Activated CD8-positive, alpha-beta T cell treated with anti-CD3 and anti-CD28 coated beads for 36 hours (primary cell): ENCODE measurements at places on chromosomes 12 and 14.

GRCh38 chr12:113899561-113900471 is 66.3 kb downstream of the RBM19 start:
- no peak for DNase-seq

DNA sequence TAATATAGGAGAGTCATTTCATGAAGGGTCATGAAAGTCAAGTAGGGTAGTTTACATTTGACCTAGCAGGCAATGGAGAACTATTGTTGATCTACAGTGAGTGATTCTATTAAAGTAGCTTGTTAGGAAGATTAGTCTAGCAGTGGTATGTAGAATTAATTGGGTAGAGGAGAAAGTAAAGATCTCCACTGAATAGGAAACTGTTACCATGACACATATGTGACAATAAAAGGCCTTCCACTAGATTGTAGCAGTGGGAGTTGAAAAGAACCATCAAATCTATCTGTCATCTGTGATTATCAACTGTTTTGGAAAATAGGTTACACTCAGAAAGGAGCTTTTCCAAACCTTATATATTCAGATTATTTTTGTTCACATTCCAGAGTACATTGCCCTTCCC is 92.3 kb downstream of the SOX5 start:
- no peak for DNase-seq

DNA sequence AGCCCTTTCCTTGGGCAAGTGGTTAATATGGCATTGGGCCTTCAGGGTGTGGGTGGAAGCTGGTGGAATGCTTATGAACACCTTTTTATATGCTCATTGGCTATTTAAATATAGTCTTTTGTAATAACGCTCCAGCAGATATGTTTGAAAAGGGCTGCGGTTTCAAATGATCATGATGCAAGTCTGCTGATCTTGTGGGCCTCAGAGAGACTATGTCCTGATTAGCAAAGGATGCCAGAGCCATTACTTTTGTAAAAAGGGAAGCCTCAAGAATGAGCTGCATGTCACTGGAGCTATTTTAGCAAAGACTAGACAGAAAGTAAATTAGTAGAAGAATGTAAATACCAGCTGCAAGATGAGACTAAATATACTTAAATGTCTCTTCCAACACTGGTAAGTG is 200.5 kb downstream of the GXYLT1 start:
- no peak for DNase-seq

DNA sequence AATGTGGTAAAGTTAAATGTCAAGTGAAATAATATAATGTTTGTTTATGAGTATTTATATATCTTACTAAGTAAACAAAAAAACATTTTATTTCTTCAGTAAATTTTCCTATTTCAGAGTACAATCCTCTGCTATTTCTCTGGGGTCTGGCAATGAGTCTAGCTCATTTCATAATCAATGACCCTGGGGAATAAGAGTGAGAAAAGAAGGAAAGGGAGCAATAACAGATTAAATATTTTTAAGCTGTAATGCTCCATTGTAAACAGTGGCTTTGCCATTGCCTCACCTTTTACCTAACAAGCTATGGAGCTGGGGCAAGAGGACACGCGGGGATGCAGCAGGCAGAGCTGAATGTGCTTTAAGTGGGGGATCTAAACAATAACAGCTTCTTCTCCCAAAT is 1071.9 kb downstream of the FLRT2 start:
- DNase-seq = no peak

GRCh38 chr12:120093336-120093591 is 23.3 kb downstream of the RAB35 start:
- no peak for DNase-seq

GRCh38 chr14:23307687-23308644 is 1.3 kb downstream of the BCL2L2 start:
- DNase-seq = no peak

- DNase-seq = no peak
Observed at GRCh38 chr12:68389305-68389704, 57.1 kb upstream of the MDM1 start.

GRCh38 chr12:118183711-118184110 is 47.8 kb downstream of the PEBP1 start:
- no peak for DNase-seq

GRCh38 chr12:109777544-109777943 is 55.7 kb downstream of the TRPV4 start:
- DNase-seq = peak; percentile 71

GRCh38 chr12:123238961-123239360 is 5.7 kb downstream of the MTRFR start:
- no peak for DNase-seq

DNA sequence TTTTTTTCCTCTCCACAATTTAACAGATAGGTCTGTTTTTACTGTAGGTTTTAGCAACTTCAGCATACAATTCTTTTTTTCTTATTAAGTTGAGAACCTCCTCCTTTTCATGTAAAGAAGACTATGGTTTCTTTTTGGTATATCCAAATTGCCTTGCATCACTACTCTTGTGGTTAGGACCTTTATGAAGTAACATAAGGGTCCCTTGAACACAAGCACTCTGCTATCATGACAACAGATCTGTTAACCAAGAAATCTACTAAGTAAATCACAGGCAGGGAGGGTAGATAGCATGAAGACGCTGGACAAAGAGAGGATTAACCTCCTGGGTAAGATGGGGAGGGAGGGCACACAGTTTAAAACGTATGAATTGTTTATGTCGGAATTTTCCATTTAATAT is 380.6 kb downstream of the CCDC91 start:
- no peak for DNase-seq

DNA sequence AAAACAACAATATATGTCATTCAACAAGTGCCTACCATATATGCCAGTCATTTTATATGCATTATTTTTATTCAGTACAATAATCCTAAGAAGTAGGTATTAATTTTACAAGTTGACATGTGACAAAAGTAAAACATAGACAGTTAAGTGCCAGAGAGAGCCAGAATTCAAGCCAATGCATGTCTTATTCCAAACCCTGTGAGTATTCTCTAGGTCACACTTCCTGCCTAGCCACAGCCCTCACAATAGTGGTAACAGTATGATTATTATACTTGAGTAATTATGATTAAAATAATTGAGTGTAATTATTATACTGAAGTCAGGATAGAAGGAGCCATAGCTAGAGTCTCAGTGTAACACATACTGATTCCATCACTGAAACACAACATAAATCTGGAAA is 52.2 kb downstream of the KIF21A start:
- DNase-seq = no peak

DNA sequence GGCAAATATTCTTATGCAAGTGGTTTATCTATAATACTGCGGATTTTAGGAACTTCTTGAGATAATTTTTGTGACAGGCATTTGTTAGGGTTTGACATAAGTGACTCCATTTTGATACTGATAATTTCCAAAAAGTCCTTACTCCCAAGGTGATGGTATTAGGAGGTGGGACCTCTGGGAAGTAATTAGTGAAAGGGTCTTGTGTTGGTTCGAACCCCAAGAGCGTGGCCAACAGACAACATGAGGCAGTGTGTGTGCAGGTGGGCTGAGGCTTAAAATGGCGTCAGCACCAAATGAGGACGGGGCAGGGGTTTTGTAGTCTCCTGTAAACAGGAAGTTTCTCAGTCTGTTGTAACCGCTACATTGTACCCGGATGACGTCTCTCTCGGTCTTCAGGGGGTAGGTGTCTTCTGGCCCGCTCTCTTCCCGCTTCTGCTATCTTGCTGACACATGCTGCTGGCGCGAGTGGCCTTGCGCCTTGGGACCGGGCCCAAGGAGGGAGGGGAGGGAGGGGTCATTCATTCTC is 1.7 kb upstream of the C12orf43 start:
- DNase-seq = no peak

DNA sequence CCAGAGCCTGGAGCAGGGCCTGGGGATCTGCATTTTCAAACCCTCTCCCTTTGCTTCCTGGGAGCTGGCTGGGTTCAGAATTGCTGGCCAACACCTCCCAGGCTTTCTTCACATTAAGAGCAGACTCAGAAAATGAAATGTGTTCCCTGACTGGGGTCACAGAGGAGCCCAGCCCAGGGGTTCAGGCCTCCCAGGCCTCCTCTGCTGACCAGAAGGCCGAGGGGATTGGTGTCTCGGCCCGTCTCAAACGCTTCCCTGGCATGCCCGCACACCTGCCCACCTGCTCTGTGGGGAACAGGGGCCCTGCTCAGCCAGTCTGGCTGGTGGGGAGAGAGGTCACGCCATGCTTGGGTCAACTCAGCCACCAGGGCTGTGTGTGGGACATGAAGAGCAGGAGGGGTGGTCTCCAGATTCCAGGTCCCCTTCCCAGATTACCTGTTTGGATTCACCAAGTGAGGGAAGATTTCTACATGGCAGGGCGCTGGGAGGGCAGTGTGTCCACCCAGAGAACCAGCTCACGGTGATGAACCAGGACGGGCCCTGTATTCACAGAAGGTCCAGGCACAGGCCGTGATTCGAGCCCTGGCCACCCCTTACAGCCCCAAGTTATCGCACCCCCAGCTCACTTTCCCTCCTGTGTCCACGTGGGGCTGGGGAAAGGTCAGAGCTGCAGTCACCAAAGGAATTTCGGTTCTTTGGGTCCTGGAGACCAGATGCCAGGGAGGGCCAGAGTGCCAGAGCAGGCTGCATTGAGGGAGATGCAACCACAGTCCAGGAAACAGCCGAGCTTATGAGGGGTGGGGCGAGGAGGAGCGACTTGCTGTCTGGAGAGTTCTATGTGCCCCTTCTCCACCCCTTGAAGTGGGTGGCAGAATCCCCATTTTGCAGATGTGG is 55.2 kb upstream of the RIN3 start:
- DNase-seq = no peak

DNA sequence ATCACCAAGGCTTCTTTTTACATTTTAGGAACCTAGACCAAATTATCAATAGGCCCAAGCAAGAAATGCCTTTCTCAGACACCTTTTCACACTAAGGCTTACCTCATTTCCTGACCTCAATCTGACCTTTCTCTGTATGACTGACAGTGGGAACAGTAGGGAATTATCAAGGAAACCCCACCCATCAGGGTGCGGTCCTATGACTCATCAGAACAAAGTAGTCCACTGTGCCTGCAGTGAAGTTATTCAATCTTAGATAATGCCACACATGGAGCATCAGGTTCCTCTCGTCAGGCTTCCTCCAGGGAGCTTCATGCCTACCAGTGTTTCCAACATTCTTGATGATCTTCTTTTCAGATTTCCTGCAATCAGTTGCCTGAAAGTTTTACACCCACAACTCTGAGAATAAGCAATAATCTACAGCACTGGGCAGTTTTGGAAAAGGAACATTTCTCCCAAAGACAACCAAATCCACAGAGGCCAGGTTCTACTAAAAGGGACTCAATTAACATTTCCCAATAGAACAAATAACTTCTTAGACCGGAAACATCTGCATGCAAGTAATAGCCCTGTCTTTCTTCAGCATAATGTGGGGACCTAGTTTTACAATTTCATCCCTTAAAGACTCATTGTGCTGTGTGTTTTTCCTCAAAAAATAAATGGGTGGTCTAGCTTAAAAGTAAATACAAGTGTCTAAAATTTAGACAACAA is 35.9 kb upstream of the TMTC2 start:
- peak; percentile 5 for DNase-seq

- no peak for DNase-seq
Observed at GRCh38 chr14:69358966-69359365, 39.1 kb downstream of the ERH start.

GRCh38 chr12:12749433-12749832 is 32.3 kb downstream of the CDKN1B start:
- DNase-seq = no peak

- DNase-seq = no peak
Observed at GRCh38 chr14:101873991-101874390, 90.4 kb upstream of the DYNC1H1 start.

DNA sequence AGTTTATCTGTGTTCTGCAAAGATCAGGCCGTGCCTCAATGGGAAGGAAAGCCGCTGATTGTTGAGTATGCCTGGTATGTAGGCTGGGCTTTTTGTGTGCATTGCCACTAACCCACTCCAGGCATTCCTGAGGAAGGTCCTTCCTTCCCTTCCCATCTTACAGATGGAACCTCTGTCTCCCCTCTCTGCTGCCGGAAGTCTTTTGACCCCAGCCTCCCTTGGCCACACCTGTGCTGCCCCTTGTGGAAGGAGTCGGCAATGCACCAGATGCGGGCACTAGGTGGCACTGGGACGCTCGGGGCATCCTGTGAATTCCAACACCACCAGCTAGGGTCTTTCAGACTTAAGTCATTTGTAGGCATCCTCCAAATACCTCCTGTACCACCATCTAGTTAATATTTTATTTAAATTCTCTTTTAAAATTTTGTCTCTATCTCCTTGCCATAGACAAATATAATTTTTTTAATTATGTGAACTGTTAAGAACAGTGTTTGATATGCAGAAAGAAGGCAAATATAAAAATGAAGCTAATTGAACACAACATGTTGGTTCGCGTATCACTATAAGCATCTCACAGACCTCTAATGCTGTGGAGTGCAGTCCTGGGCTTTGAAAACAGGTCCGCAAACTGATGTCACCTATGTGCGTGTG is 99.6 kb downstream of the RIN3 start:
- DNase-seq = peak; percentile 80

GRCh38 chr12:49227713-49228112 is 37.2 kb upstream of the TUBA1C start:
- no peak for DNase-seq

DNA sequence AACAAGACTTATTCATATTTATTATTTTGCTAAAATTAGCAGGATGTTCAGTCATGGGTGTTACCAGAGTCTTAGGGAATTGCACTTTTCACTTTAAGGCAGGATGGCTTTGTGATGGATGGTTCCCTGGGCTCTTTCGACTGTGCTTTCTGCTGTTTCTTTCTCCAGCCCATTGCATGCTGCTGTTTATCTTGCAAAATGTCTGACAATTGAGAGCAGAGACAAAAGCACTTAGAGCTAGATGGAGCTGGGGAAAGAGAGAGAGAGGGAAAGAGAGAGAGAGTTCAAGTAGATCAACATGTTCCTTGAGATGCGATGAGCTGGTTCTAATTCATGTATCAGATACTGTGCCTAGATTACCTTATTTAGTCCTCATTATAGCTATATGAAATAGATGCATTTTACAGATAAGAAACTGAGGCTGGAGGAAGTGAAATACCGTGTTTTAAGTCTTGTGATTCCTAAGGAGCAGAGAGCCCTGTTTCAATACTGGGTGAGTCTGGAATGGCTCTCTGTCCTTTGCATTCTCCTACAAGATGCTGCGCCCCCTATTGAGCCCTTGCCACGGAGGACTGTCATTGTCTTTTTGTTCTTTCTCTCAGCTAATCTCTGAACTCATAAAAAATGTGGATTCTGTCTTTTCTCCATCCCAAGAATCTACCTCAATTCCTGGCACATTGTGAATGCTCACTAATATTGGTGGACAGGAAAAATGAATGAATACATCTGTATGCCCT is 227.9 kb downstream of the ALG10B start:
- DNase-seq = no peak

DNA sequence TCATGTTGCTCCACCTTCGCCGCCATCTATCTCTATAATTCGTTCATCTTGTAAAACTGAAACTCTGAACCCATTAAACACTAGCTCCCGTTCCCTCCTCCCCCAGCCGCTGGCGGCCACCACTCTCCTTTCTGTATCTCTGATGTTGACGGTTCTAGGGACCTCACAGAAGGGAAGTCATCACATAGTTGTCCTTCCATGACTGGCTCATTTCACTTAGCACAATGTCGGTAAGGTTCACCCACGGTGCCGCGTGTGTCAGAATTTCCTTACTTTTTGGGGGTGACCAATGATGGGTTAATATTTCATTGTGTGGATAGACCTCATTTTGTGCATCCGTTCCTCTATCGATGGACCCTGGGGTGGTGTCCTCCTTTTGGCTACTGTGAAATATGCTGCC is 2.0 kb upstream of the CACNA2D4 start:
- DNase-seq = no peak

GRCh38 chr14:79134361-79134760 is 964.2 kb downstream of the NRXN3 start:
- no peak for DNase-seq
